ENCODE measurements at places on chromosomes 7 and 10.

DNA sequence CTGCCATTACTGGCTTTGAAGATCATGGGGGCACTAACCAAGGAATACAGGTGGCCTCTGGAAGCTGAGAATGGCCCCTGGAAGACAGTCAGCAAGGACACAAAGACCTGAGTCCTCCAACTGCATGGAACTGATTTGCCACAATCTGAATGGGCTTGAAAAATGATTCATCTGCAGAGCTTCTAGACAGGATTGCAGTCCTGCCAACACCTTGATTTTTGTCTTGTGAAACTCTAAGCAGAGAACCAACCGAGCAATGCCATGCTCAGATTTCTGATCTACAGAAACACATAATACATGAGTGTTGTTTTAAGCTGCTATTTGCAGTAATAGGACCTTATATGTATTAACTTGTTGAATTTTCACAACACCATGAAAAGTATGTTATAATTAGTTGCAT is 66.1 kb upstream of the SLC13A1 start:
- DNase-seq, result no peak

- peak; percentile 29 for DNase-seq
These were observed 153.8 kb downstream of the GNAI1 start for GRCh38 chr7:80288175-80289122.

DNA sequence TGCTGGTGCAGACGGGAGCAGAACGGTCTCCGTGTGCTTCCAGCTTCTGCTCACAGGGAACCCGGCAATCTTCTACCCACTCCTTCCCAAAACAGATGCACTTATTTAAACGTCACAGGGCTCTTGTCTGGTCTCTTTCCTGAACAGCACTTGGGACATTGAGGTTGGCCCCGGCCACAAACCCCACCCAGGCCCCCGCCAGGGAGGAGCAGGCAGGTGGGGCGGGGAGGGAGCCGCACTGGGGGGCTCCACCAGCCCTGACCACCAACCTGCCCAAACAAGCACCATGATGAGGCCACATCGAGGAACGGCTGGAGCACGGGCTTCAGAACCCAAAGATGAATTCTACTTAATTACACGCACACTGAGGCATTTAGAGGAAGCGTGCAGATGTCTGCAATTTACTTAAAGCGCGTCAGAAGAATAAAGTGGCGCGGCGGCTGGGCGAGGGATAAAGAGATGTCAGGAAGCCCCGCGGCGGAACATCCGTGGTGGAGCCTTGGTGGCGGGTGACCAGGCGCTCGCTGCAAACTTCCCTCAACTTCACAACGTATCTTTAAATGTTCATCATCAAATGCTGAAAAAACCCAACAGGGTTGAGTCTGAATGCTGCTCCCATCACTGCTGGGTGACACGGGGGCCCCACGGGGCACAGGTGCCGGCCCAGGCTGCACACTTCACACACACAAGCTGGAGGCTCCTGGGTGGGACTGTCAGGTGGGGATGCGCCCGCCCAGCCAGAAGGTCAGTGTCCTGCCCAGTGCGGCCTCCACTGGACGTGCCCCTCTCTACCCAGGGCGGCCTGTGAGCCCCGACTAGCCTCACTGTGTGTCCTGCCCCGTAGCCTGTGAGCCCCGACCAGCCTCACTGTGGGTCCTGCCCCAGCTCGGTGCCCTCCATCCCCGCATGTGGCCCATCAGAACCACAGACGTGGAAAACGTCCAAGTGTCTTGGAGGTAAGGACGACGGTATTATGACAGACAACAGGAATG is 279.2 kb downstream of the MAD1L1 start:
- DNase-seq, result no peak

DNA sequence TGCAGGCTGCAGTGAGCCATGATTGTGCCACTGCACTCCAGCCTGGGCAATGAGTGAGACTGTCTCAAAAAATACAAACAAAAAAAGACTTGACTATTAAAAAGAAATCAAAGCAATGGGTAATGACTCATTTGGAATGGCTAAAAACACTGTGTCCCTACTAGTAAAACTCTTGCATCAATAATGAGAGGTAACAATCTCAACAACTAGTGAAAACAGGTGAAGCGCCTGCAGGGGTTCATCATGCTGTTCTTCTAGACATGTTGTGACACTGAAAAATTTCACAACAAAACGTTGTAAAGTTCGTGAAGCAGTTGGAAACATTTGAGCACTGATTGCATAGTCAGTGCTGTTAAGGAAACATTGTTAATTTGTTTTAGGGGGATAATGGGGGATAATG is 26.9 kb upstream of the SLC29A4 start:
- DNase-seq, result no peak

- no peak for DNase-seq
These were observed 223.6 kb downstream of the ARL4A start for GRCh38 chr7:12911053-12911452.

GRCh38 chr7:35801392-35802101 is 690 bp downstream of the SEPTIN7 start:
- DNase-seq, result peak; percentile 65

- no peak for DNase-seq
These were observed 8.2 kb upstream of the FAS start for GRCh38 chr10:88982366-88982765.

Data from WERI-Rb-1 (cell line).